ENCODE measurements at places on chromosomes 7 and 10. TPM values are rescaled to one million over a fixed set of nuclear protein-coding genes. Genes with fewer than 3 reads are reported as not detected.

HECW1 gene
- total RNA-seq, result 3.7 TPM

LRRD1 gene
- under 0.01 TPM for total RNA-seq

SLC26A5 gene
- total RNA-seq, result not detected

EN2 gene
- total RNA-seq, result not detected

RADIL gene
- total RNA-seq, result 1.8 TPM

TFR2 gene
- total RNA-seq, result 0.44 TPM

GATA3 gene
- 0.29 TPM for total RNA-seq

OPN1SW gene
- total RNA-seq, result not detected

SFXN4 gene
- total RNA-seq, result 11.6 TPM

AASS gene
- total RNA-seq, result 27.6 TPM

SYT15B gene
- total RNA-seq, result 1.3 TPM

DGKI gene
- total RNA-seq, result 10.0 TPM

SPDYE11 gene
- not detected for total RNA-seq

PDE6C gene
- total RNA-seq, result not detected

VPS50 gene
- total RNA-seq, result 26.0 TPM

TMEM178B gene
- not detected for total RNA-seq

ANKRD61 gene
- total RNA-seq, result 0.44 TPM

SRRM3 gene
- 0.66 TPM for total RNA-seq

PTF1A gene
- total RNA-seq, result not detected

PLEKHS1 gene
- not detected for total RNA-seq

SLC18A3 gene
- total RNA-seq, result not detected

ATRNL1 gene
- total RNA-seq, result not detected

FGFR2 gene
- total RNA-seq, result 2.6 TPM

HYAL4 gene
- total RNA-seq, result 1.3 TPM

ANTXRL gene
- total RNA-seq, result not detected

SPDYE16 gene
- total RNA-seq, result not detected

MRC1 gene
- total RNA-seq, result under 0.01 TPM

RHOBTB1 gene
- 31.1 TPM for total RNA-seq

RELN gene
- 0.14 TPM for total RNA-seq

MGAM2 gene
- total RNA-seq, result not detected

KCNH2 gene
- not detected for total RNA-seq

GIMAP7 gene
- not detected for total RNA-seq

ADRA2A gene
- total RNA-seq, result not detected

DDC gene
- total RNA-seq, result not detected

PIP4K2A gene
- total RNA-seq, result 87.3 TPM

OR2A1 gene
- not detected for total RNA-seq

ANXA7 gene
- total RNA-seq, result 146 TPM

ARHGEF35 gene
- 1.1 TPM for total RNA-seq

GARIN1A gene
- total RNA-seq, result 0.88 TPM

GHRHR gene
- total RNA-seq, result not detected

C10orf105 gene
- under 0.01 TPM for total RNA-seq

OR2A12 gene
- total RNA-seq, result not detected

FAM25G gene
- total RNA-seq, result not detected

PTN gene
- 5.9 TPM for total RNA-seq

UPK3BL2 gene
- total RNA-seq, result 1.3 TPM

NOS3 gene
- 4.6 TPM for total RNA-seq

PIP gene
- not detected for total RNA-seq

CPN1 gene
- not detected for total RNA-seq

FAM131B gene
- 1.1 TPM for total RNA-seq
